ENCODE measurements at places on chromosomes 3 and 15.

- DNase-seq, result no peak
Observed at GRCh38 chr15:49238342-49238741, 68.3 kb downstream of the GALK2 start.

DNA sequence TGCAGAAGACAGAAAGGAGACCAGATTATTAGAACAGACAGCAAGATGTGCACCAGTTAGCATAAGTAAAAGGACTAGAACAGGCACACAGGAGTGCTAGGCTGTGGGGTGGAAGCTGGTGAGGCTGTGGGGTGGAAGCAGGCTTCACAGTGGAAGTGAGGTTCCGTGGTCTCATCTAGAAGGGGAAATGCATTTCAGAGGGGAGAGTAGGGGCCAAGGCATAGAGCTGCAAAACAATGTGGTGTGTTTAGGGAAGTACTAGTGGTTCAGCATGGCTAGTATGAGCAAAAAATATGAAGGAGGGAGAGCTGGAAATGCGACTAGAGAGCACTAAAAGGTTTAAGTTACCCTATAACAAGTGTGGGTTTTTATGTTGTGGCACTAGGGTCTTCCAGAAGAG is 6.5 kb downstream of the POPDC2 start:
- no peak for DNase-seq

- peak; percentile 30 for DNase-seq
Observed at GRCh38 chr3:151383956-151384355, 597 bp downstream of the P2RY12 start.

GRCh38 chr3:5144316-5144994 is 22.4 kb downstream of the ARL8B start:
- no peak for DNase-seq

DNA sequence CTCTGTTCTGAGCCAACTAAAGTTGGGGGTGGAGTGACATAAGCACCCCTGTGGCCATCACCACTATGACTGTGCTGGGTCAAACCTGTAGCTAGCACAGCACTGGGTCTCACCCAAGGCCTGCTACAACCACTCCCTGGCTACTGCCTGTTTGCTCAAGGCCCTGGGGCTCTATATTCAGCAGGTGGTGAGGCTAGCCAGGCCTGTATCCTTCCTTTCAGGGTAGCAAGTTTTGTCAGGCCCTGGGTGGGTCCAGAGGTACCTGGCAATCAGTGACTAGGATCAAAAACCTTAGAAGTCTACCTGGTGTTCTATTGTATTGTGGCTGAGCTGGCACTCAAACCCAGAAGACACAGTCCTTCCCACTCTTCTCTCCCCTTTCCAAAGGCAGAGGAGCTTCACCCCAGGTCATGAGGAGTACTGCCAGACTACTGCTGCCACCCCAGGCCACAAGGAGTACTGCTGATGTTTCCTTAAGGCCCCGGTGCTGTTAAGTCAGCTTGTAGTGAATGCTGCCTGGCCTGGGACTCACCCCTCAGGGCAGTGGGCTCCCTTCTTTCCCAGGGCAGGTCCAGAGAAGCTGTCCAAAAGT is 170.8 kb downstream of the IGSF11 start:
- DNase-seq, result no peak

- DNase-seq, result peak; percentile 55
Observed at GRCh38 chr15:72285927-72286516, 13.7 kb upstream of the PARP6 start.

DNA sequence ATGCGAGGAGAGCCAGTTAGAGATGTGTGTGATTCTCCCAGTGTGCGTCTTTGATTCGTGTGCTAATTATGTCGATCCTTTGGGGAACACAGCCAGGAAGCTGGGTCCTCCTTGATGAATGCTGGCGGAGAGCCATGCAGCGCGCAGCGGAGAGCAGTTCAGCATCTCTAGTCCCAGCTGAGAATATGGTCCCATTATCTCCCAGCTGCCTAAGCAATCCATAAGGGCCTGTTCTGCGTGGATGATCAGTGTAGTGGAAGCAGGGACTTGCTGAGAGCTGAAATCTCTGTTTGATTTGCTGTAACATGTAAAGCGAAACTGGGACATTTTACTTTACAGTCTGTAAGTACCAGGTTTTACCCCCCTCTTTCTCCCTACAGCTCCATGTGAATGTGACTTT is 412.7 kb downstream of the CNTN4 start:
- DNase-seq, result no peak

- DNase-seq, result no peak
Observed at GRCh38 chr15:31831596-31831995, 198.7 kb upstream of the CHRNA7 start.

- no peak for DNase-seq
Observed at GRCh38 chr15:92989470-92989869, 89.3 kb downstream of the CHD2 start.

GRCh38 chr3:175552929-175553328 is 693.8 kb downstream of the NAALADL2 start:
- DNase-seq, result no peak

GRCh38 chr3:28018925-28019718 is 222.3 kb upstream of the CMC1 start:
- no peak for DNase-seq

DNA sequence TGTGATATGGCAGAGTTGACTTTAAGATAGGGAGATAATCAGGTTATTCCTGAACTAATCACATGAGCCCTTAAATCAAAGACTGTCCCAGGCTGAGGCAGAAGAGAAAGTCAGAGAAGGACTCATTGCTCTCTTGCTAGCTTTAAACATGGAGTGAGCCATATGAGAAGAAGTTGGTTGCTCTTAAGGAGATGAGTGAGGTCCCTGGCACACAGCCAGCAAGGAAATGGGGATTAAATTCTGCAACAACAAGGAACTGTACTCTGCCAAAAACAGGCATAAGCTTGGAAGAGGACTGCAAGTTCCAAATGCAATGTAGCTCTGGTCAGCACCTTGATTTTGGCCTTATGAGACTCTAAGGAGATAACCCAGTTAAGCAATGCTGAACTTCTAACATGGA is 457.0 kb downstream of the PLOD2 start:
- no peak for DNase-seq

DNA sequence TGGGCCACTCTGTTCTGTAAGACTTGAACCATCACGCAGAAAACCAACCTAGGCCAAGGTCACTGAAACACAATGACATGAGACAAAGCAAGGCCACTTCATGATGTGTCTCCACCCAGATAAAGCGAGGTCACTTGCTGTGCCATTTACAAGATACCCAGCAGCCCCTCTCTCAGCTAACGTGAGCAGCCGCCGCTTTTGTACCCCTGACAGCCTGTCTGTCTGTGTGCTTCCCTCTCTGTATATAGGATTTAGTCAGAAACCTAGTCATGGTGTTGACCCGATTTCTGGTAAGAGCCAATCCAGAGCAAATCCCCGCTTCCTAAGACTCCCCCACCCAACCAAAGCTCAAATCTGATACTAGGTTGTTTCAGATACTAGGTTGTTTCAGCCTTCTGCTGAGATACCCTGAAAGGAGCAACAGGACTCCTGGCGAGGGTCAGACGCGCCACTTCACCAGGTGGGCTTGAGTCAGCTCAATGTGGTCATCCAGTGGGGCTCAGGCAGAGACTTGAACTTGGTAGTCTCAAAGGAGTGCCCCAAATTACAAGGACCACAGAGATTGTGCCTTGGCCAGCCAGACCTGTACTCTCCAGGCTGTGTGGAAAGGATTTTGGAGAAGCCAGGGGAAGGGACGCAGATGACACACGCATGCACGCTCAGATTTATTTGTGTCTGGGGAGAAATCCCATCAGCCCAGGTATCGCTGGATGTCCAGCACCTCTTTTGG is 3.1 kb upstream of the ZXDC start:
- no peak for DNase-seq

All from germinal center (tissue), 1 donor.